DMS153 (cell line): ENCODE measurements at places on chromosomes 2 and 18.
A peak's percentile ranks its signal among the peaks of the same experiment; 100 is the strongest.

DNA sequence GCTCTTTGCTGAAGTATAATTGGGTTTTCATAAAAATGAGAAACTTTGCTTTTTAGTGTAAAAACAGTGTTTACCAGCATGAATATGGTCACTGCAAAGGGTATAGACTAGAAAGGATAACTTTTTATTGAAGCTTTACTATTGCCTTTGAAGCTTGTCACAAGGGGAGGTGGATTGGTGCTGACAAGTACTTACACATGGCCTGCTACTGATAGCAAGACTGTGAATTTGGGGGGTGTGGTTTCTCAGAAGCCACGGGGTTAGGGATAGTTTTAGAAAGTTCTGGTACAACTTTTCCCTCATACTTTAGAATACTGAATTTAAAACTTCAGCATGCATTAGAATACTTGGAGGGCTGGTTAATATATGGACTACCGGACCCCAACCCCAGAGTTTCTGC lies 294.1 kb downstream of the SOCS6 start:
- no peak for DNase-seq

DNA sequence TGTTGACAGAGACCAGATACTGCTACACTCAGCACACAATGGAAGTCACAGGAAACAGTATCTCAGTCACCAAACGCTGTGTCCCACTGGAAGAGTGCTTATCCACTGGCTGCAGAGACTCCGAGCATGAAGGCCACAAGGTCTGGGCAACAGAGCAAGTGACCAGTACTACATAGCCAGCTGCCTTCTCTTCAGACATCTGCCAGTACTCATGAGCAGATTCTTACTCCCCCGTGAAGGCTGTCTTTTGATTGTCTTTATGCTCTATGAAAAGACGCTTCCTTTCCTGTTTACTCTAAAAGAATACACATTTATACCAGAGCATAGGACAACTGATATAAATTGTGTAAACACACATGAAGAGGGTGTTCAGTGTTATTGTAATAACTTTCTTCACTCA lies 118.9 kb downstream of the MMADHC start:
- no peak for DNase-seq

DNA sequence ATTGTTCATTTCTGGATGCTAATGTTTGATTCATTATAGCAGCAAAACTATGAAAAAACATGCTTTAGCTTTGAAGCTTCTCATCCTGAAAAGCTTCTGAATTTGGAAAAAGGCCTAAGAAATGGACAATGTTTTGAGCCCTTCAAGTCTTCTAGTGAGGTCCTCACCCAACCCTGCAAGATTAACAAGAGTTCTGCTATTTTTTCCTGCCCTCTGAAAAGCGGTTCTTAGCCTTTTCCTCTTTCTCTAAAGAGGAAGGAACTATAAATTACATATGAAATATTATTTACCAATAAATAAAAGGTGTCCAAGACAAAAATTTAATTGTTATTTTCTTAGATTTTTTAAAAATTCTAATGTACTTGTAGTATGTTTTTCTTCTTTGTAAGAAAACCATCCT lies 19.9 kb upstream of the CDH19 start:
- DNase-seq: no peak

- DNase-seq: no peak
Measured at GRCh38 chr2:83742117-83742782, 716.8 kb downstream of the SUCLG1 start.

DNA sequence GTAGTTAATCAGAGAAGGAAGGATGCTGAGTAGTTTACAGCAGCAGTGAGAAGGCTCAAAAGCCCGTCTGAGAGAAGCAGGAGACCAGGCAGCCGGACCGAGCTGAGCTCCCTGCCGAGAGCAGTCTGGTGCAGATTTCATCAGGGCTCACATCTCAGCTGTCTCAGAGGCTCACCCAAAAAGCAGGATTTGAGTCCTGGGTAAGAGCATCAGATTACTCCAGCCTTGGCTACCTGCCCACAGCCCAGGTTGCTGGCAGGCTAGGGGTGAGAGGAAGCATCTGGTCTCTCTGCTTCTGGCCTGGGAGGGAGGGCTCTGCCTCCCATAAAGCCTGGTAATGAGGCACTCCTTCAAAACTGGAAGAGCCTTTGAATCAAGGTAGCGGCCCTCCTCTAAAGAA lies 140.5 kb downstream of the ST6GAL2 start:
- peak; percentile 77 for DNase-seq

GRCh38 chr2:157312866-157313486 lies 12.6 kb downstream of the ERMN start:
- DNase-seq: no peak
